Putamen (tissue), 1 donor: ENCODE measurements at places on chromosomes 3 and 15.

DNA sequence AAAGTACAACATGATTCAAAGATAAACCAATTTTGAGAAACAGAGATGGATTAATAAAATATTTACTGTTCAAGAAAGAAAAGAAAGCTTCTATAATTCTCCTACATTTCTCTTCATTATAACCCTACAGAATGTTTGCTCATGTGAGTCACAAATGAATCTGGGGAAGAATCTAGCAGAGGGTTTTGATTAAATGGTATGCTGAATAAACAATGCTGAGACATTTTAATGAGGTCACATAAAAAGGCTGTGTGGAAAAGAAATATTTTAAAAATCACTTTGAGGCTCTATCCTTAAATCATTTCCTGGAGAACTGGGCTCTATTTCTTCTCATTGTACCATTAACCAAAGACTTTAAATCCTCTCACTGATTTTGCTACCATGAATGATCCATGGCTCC lies 727.7 kb downstream of the NTRK3 start:
- DNase-seq, result no peak

GRCh38 chr3:72548461-72548860 lies 299.8 kb downstream of the SHQ1 start:
- no peak for DNase-seq

DNA sequence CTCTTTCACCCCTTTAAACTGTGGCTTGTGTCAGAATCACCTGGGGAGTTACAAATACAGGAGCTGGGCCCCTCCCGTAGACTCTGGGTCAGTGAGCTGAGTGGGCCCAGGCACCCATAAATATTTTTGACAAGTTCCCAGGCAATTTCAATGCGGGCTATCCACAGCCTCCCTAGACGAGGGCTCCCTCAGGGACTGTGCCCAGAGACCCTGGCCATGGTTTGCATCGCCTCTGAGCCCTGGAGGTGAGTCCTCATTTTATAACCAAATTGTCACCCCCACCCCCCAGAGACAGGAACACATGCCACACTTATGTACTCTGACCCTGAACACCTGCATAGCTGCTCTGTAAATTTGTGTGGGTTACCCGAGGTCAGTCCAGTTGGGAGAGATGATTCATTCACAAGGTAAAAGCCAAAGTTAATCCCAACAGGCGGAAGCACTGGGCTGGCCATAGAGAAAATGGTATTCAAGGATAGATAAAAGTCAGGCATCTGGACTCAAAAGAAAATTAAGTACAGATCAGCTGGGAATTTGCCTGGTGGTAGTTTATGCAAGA lies 146.5 kb upstream of the SLC6A11 start:
- no peak for DNase-seq

GRCh38 chr15:85786781-85787114 lies 8.0 kb downstream of the KLHL25 start:
- no peak for DNase-seq

DNA sequence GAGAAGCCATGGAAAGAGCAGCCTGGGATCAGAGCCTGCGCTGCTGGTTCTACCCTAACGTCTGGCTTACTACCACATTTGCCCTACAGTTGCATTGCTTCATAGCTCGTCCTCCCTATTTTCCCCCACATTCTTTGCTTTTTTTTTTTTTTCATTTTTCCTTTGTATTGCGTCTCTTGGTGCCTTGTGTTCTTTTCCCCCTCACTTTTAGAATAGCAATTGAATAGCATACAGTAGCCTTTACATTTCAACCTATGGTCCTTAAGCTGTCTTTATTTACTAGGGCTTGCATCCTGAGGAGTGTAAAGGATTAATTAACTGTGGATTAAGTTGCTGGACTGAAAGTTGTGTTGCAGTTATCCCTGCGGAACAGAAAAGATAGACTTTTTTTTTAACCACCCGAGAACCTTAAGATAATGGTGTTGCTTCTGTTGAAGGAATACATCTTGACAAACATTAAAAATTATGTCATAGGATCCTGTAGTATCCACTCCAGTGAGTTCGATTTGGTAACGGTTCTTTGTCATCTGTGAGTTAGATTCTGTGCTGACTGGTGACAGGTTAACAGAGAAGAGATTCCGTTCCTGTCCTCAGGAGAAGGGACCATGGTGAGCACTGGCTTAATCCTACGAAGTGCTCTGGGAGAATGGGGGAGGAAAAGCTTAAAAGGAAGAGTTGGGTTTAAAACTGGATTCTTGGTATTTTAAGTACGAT lies 417.4 kb upstream of the NAALADL2 start:
- peak; percentile 5 for DNase-seq

GRCh38 chr3:168295027-168295426 lies 199.3 kb upstream of the GOLIM4 start:
- no peak for DNase-seq

- DNase-seq, result no peak
Observed at GRCh38 chr15:63502137-63502766, 2.1 kb upstream of the USP3 start.
